ENCODE measurements at places on chromosomes 16 and 17. TPM values are rescaled to one million over a fixed set of nuclear protein-coding genes. Genes with fewer than 3 reads are reported as not detected.
A peak's percentile ranks its signal among the peaks of the same experiment; 100 is the strongest.

The XYLT1 gene
- 22.5 TPM for total RNA-seq

The ADAMTS18 gene
- 0.14 TPM for total RNA-seq

DNA sequence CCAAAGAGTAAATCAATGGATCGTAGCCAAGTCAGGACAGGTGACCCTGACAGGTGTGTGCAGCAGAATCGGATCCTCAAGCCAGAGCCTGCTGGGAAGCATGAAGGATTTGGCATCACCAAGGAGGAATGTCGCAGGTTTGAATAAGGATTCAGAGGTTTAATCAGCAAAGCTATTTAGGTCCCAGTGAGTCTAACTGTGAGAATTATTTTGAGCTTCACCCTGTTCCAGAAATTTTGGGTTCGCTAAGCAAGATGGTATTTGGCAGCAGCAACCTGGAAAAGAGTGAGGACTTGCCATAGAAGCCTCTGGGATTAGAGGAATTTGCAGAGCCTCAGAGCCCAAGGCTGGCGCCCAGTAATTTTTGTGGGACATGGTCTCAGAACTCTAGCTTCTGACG lies 173.0 kb downstream of the CCDC182 start:
- peak overlapping the region; percentile 91 for H3K27ac ChIP-seq
- no peak for DNase-seq
- no peaks in the 10 kb centered on the region for H3K27me3 ChIP-seq
- H3K4me3 ChIP-seq, result no peak overlapping the region

The DNAH9 gene
- not detected for total RNA-seq

The RASD1 gene
- 23.0 TPM for total RNA-seq
